ENCODE measurements at places on chromosomes 2 and 18. TPM values are rescaled to one million over a fixed set of nuclear protein-coding genes. Genes with fewer than 3 reads are reported as not detected.

RAD51AP2 gene
- total RNA-seq: not detected

INO80B gene
- 21.3 TPM for total RNA-seq

IL36A gene
- not detected for total RNA-seq

LIMS3 gene
- not detected for total RNA-seq

CYTIP gene
- total RNA-seq: not detected

C2orf72 gene
- not detected for total RNA-seq

STK39 gene
- total RNA-seq: 36.4 TPM

LRPPRC gene
- total RNA-seq: 75.6 TPM

All from HFFc6 (cell line).